Psoas muscle (tissue), 8 donors: ENCODE measurements at places on chromosomes 3 and 15. TPM values are rescaled to one million over a fixed set of nuclear protein-coding genes. Genes with fewer than 3 reads are reported as not detected.
A peak's percentile ranks its signal among the peaks of the same experiment; 100 is the strongest.

- DNase-seq, result no peak
Measured at GRCh38 chr3:134621854-134622253, 29.0 kb downstream of the KY start.

DNA sequence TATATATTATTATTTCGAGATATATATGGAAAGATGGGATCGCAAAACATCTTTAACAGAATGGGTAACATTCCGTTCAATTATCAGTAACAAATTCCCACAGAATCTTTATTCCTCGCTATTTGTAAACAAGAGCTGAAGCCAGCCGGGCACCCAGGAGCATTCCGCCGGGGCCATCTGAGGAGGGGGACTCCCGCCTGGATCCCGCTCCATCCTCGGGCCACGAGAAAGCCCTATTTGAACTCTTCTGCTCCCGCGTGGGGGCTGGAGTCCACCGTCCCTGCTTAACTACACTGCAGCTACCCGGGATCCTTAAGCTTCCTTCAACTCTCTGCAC, 687 bp downstream of the GPR176 start:
- DNase-seq, result no peak

- DNase-seq, result peak; percentile 89
Measured at GRCh38 chr3:128075522-128076482, 23.6 kb downstream of the SEC61A1 start.

- DNase-seq, result no peak
Measured at GRCh38 chr3:47849699-47850563, 47.0 kb downstream of the DHX30 start.

The RETNLB gene
- not detected for polyA plus RNA-seq

- no peak for DNase-seq
Measured at GRCh38 chr3:138675393-138675792, 66.8 kb downstream of the FAIM start.

The TGM4 gene
- not detected for polyA plus RNA-seq

GRCh38 chr3:138396752-138397410, 37.5 kb upstream of the ESYT3 start:
- no peak for DNase-seq

The LNP1 gene
- 1.2 TPM for polyA plus RNA-seq

DNA sequence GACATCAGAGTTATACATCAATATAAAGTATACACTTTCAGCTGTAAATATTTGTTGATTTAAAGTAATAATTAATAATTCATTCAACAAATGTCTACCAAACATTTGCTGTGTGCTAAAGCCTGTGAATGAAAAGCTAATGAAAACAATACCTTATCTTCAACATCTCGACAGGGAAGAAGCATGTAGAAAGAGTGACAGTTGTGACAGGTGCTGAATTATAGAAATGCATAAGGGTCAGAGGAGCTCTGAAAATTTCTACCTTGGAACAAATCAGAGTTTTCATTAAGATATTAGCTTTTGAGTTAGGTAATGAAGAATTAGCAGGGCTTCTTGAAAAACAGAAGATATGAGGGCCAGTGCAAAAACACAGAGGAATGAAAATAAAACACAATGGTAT, 739.2 kb downstream of the VGLL3 start:
- DNase-seq, result no peak

The GPR62 gene
- polyA plus RNA-seq, result 0.04 TPM

GRCh38 chr3:127749787-127750225, 72.5 kb downstream of the MGLL start:
- DNase-seq, result no peak

The ATXN7 gene
- polyA plus RNA-seq, result 3.9 TPM

GRCh38 chr3:66386925-66387650, 113.7 kb downstream of the LRIG1 start:
- no peak for DNase-seq

GRCh38 chr3:188421151-188421821, 267.3 kb downstream of the LPP start:
- no peak for DNase-seq

GRCh38 chr3:67896130-67896529, 241.7 kb upstream of the SUCLG2 start:
- no peak for DNase-seq

The HYKK gene
- 3.4 TPM for polyA plus RNA-seq

DNA sequence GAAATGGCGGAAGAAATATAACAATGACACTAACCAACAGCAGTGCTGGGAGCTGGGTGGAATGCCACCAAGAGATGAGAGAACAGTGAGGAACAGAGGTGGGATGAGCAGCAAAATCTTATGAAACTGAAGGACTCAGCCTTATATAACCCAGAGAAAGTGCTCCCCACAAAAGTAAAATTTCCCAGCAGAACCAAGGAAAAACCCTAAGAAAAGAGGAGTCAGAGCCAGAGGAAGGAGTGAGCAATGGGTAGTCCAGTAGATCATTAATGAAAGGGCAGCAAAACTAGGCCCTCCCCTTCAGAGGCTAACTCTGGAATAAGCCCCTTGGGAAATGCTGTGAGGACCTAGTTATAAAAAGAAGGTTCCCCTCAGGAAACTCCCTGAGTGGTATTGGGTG, 24.7 kb upstream of the UBE2E1 start:
- DNase-seq, result no peak

DNA sequence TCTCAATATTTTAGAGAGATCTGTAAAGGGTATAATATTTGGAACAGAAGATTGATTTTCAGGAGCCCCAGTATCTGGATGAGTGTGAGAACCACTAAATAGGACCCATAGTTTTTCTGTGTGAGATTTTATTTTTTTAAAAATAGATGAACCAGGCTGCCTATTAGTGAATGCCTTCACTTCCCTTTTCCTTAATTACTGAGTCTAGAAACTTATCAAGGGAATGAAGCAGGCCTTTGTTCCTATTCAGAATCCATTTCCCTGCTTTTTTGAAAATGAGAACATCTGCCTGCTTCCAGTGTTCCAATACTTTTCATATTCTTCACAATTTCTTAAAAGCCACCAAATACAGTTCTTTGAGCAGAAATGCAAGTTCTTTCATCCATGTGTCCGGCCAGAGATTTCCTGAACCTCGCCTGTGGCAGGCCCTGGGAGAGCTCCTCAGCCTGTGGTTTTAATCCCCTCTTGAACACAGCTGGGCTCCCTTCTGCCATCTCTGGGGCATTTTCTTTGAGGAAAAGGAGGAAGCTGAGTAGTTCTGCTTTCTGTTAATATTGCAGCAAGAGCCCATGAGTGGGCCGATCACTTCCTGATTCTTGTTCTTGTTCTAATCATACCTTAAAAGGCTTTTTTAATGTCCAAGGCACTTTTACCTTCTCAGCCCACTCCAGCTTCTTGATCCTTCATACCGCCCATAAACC, 4.7 kb downstream of the EHD4 start:
- DNase-seq, result no peak

DNA sequence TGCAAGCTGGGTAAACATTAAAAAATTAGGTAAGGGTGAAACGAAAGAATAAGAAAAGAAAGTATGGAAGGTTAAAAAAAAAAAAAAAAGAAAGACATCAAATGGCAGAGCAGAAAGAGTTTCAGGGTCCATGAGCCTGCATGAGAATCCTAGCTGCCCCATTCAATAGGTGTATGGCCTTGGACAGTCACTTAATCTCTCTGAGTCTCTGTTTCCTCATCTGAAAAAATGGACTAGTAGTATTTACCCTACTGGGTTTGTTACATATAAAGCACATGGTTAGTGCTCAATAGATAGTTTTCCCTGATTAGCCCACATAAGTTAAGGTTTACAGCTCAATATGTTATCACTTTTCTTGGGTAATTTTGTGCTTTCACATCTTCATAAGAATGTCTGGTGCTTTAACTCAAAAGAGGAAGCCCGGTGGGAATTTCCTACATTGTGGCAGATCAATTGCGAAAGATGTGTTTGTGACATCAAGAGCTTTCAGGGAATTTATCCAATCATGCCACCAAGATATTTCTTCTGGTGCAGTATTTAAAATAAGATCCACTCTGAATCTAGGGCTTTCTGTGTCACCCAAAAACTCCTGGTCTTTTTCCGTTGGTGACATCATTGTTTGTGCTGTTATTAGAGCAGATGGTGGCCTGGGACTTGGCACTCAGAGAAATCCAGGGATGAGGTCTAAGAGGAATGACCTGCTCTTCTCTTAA, 57.2 kb upstream of the UBE2E1 start:
- DNase-seq, result no peak

The CCDC9B gene
- 50.5 TPM for polyA plus RNA-seq

DNA sequence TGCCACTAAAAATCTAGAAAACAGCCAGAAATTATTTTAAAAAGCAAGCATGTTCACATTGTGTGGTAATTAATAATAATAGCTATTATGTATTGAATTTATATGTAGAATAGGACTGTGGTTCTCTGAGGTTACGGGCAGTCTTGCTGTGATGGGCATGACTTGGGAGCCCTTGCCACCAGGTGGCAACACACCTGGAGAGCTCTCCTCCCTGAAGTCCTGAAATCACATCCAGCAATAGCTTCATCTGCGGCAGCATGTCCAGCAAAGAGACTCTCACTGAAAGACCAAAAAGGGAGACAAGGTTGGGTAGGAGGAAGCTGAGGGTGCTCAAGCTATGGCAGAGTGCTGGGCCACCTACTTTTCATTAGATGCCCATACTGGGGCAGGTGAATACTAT, 206.8 kb upstream of the IL12A start:
- no peak for DNase-seq

DNA sequence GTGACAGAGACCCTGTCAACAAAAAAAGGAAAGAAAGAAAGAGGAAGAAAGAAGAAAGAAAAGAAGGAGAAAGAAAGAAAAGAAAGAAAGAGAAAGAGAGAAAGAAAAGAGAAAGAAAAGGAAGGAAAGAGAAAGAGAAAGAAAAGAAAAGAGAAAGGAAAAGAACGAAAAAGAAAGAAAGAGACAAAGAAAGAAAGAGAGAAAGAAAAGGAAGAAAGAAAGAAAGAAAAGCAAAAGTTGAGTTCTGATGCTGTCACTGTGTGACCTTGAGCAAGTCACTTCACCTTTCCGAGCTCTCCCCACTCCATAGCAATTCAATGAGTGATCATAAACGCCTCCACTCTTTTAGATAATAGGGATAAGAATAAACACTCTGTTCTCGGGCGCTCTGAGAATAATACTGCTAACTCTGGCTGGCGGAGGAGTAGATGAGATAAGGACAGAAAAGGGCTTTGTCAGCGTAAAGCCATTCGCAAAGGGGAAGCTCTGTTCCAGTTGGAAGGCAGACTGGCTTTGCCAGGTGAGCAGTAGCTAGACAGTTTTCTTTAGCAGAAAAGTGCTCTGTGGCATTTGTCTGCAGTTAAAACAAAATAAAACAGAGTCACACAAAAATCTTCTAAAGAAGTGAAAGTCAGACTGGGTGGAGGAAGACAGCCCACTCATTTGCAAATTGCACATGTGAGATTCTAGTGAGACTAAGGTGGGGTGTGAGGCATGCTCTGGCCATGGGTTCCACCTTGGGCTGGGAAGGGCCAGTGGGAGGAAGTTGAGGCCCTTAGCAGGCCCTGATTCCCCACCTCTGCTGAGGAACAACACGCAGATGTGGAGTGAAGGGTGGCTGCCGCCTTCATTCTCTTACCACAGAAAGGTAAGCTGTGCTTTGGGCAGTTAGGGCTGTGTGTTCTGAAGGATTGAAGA, 9.6 kb upstream of the FLNB start:
- DNase-seq, result no peak

The CCNB2 gene
- polyA plus RNA-seq, result 0.12 TPM

DNA sequence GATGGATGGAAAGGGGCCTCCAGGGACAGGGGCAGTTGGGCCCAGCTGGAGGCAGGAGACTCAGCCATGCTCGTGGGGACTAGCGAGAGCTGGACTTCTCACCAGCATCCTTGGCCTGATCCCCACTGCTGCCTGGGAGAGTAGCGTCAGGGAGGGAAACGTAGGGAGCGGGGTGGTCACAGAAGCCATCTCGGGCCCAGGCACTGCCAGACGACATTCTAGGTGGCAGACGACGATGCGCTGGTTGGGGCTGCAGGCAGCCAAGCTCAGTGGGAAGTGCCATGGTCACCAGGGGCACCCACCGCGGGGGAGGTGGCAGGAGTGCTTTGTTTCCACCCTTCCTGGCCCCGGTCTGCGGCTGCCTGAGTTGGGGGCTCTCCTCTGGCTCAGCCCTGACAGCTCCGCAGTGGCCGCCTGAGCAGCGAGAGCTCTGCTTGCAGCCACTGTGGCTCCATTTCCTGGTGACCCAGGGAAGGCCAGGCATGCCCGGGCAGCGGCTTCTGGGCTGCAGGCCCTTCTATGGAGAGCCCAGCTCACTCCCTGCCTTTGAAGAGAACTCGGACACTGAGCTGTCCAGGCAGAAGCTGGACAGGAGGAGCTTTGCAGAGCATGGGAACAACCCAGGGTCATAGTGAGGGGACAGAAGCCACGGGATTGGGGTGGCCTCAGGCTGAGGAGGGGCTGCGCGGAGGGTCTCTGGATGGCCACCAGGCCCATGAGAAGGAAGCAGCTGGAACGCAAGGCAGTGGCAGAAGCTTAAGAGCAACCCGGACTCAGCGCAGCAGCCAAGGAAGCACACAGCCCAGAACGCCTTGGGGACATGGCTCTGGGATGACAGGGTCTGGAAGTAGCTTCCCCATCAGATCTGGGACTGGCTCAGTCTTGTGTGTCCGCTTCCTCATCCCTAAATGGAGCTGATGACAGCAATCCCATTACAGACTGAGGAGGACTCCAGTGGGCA, 30.8 kb downstream of the KLHL25 start:
- no peak for DNase-seq

The REC114 gene
- polyA plus RNA-seq, result not detected

The ATP13A5 gene
- 0.07 TPM for polyA plus RNA-seq

DNA sequence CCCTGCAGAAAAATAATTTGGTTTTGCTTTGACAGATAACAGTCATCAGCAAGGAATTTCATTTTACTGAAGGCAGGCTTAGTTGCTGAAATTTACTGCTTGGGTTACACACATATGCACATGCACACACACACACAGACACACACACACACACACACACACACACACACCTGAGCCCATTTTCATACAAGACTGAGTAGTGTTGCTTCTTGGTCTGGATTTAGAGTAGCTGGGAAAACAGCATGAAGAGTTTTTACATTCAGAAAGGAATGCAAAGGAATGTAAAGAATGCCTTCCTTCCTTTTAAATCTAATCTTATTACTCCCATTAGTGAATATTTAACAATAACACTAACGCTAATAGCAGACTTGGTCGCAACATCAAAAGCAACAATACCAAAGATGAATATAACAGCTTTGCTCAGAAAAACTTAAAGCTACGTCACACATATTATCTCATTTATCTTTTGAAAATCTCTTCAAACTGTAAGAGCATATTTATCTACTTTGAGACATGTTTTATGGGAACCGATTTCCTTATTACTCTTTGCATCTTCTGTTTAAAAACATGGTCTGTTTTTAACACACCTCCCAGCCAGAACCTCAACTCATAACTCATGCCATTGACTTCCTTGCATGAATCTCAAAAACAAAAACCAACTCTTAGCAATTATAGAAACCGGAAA, 32.5 kb downstream of the RFTN1 start:
- DNase-seq, result no peak

GRCh38 chr3:184629555-184630160, 68.1 kb downstream of the EPHB3 start:
- no peak for DNase-seq

DNA sequence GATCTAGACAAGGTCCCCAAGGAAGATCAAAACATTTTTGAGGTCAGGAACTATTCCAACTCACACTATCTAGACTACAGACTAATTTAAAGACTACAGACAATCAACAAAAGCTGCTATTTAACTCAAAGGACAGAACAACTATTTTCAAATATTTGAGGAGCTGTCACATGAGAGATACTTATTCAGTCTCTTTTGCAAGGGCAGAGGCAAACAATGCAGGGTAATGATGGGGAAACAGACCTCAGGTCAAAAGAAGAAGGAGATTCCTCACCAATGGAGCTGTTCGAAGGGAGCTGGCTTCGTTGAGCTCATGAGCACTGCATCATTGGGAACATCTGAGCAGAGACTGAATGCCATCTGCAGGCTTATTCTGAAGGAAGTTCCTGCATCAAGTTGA, 231.9 kb downstream of the DTWD1 start:
- DNase-seq, result no peak

- DNase-seq, result no peak
Measured at GRCh38 chr3:39965997-39966396, 156.6 kb downstream of the MYRIP start.
